ENCODE measurements at places on chromosomes 5 and 9.

DNA sequence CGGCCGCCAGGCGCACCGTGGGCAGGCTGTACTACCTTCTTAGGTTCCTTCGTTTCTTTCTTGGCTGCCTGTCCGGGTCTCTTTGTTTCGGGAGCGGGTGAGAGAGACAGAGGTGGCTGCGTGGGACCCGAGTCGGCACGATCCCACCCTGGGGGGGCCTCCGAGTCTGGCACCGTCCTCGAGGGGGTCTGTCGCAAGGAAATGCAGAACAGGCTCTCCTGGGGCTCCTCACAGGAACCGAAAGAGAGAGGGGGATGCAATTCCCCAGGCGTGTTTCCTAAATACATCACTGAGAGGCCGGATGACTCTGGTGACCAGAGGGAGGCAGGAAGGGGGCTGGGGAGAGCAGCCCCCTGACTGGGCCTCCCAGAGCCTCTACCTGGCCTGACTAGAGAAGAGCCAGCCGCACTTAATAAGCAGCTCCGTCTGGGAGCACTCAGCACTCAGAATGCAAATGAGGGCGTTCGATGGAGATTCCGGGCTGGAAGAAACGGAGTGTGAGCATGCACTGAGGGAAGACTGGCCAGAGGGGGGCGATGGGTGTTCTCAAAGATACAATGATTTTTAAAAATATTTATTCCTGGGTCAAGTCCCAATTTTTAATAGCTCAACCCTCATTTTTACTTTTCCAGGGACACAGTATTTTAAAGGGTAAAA, 11.7 kb upstream of the INPP5E start:
- DNase-seq, result no peak

- no peak for DNase-seq
Observed at GRCh38 chr9:131418143-131419025, 24.5 kb downstream of the PRRC2B start.

GRCh38 chr5:30874241-30875034, 319.0 kb upstream of the CDH6 start:
- DNase-seq, result no peak

DNA sequence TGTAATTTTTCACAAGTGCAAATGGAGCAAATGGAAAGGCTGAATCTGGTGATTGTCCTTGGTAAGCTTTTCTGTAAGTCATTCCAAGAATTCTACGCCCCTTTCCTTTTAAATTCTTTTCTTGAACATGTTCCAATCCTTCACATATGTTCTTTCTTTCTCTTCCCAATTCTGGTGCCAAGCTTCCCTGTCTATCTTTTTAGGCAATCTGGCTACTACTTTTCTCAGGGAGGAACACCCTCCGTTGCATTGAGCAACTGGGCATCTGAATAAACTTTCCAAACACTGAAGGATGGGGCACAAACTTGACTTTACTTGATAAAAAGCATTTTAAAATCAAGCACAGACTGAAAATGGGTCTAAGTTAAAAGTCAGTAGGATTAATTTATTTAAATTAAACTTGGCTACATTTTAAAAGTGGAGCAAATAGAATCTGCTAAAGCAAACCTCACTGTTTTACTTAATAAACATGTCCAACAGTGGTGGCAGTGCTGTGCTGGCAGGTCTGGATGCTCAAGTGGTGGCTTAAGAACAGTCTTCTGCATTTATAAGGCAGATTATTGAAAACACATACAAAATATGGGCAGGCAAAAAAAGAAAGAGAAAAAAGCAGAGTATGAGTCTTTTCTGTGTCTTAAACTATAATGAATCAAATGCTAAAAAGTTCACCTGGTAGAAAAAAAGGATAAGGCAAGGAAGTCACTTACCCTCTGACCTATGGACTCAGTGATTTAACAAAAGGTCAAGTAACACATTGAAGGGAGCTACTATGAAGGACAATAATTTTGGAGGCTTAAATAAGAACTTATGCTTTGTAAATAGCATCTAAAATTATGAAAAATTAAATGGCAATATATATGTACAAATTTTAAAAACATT, 5.4 kb downstream of the ELL2 start:
- DNase-seq, result no peak

DNA sequence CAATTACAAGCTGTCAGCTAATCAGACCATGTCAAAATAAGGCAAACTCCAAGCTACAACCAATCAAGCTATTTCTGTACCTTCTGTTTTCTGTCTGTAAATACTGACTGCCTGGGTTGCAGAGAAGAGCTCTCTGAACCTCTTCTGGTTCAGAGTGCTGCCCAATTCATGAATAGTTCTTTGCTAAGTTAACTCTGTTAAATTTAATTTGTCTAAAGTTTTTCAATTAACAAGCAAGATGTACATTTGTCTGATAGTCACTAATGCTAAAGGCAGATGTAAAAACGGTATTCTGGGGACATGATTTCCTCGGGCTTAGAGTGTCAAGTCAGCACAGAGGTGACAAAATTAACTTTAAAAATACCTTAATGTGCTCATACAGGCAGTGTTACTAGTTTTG, 408.3 kb upstream of the CLINT1 start:
- DNase-seq, result no peak

- DNase-seq, result no peak
Observed at GRCh38 chr5:56406221-56406620, 173.1 kb upstream of the ANKRD55 start.

DNA sequence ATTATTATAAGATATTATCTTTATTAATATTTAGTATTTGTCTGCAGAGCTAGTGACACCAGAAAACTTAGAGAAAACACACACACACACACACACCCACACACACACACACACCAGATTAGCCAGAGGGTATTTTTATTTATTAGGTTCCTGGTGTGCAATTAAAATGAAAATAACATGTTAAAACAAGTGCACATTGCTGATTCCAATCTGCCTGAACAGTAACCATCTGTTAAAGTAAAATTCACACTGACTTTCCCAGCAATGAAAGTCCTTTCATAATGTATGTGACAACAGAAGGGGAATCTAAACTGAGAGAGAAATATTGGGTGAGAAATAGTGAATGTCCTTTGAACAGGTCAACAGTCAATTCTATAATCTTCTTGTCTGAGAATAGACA, 2323.5 kb upstream of the ACO1 start:
- DNase-seq, result no peak

GRCh38 chr5:116652196-116652729, 77.6 kb upstream of the SEMA6A start:
- DNase-seq, result no peak

GRCh38 chr5:57834829-57835608, 352.4 kb upstream of the ACTBL2 start:
- DNase-seq, result no peak

GRCh38 chr5:128132499-128132898, 48.9 kb downstream of the SLC12A2 start:
- DNase-seq, result no peak

DNA sequence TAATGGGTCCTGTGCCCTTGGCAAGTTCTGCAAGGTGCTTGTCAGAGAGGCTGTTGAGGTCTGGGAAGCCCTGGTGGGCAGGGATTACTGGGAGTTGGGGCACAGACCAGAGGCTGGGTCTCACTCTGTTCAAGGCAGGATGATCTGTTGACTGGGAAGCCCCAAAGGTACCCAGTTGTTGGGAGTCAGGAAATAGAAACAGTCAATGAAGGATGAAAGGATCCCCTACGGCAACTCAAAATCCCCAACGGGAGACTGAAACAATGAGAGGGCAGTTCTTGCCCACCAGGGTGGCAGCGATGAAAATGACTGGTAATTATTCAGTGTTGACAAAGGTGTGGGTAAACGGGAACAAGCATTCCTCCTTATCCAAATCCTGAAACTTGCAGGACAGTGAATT, 31.2 kb downstream of the BNIP1 start:
- no peak for DNase-seq

DNA sequence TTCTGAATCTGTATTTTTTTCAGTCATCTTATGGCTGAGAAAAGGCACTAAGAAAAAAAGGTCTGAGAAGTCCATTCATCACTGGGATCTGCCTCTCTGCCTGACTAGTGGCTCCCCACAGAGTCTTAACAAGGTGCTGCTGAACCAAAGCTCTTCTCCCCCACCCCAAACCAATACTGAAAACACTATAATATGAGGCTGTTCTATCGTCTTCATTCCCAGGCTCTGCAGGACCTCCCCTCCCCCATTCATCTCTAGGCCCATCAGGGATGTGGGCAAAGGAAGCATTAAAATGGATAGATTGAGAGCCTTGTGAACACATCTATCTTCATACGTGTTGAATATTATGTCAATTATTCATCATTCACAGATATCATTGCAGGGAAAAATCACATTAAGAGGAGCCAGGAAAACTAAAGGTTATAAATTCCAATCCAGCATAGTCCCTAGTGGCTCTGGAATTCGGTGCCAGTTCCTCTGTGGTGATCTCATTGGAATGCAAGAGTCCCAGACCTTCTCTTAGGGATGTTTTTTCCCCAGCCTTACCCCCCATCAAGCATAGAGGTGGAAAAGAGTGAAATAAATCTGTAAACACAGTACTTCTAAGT, 44.3 kb upstream of the GPR151 start:
- DNase-seq, result no peak

GRCh38 chr9:88468226-88468625, 66.8 kb upstream of the NXNL2 start:
- no peak for DNase-seq

GRCh38 chr9:26326563-26326962, 566.0 kb downstream of the CAAP1 start:
- no peak for DNase-seq

GRCh38 chr9:128099231-128099931, 28.1 kb downstream of the PTGES2 start:
- DNase-seq, result no peak

Data from stimulated activated CD4-positive, alpha-beta T cell treated with anti-CD3 and anti-CD28 coated beads, Interleukin-4, amount 100 ng/mL, for 1 hour (primary cell).